ENCODE measurements at places on chromosomes 6 and 20. TPM values are rescaled to one million over a fixed set of nuclear protein-coding genes. Genes with fewer than 3 reads are reported as not detected.

DNA sequence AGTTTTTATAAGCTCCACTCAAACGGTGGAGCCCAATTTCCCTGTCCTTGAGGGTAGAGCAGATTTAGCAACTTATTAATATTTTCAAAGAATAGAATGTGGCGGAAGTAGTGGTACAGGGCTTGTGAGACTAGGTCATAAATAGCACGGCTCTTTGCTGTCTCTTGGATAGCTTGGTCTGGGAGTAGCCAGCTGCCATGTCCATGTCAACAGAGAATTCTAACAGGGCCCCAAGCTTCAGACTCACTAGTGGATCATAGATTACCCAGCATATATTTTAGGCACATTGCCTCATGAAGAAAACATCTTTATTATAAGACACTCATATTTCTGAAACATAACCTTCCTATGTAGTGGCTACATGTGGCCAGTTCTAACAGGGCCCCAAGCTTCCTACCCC, 755.7 kb downstream of the HDGFL1 start:
- no peak for DNase-seq

DNA sequence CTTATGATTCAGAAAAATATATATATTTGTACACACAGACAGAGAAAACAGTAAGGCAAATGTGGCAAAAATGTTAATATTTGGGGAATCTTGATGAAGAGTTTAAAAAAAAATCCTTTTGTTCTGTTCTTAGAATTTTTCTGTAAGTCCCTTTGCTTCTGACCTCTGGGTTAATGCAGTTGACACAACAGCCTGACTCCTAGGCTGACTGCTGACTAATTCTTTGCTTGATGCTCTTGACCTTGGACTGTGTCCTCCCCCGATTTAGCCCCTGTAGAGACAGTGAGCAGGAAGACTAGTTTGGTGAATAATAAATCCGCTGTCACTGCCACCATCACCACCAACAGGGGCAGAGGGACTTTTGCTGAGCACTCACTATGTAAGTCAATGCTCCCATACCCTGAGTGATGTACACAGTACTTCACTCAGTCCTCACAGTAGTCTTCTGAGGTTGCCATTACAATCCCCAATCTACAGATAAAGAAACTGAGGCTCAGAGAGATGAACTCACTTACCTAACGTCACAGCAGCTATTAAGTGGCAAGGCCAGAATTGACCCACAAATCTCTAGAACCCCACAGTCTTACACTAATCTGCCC, 71.7 kb downstream of the SNX5 start:
- DNase-seq: no peak

DNA sequence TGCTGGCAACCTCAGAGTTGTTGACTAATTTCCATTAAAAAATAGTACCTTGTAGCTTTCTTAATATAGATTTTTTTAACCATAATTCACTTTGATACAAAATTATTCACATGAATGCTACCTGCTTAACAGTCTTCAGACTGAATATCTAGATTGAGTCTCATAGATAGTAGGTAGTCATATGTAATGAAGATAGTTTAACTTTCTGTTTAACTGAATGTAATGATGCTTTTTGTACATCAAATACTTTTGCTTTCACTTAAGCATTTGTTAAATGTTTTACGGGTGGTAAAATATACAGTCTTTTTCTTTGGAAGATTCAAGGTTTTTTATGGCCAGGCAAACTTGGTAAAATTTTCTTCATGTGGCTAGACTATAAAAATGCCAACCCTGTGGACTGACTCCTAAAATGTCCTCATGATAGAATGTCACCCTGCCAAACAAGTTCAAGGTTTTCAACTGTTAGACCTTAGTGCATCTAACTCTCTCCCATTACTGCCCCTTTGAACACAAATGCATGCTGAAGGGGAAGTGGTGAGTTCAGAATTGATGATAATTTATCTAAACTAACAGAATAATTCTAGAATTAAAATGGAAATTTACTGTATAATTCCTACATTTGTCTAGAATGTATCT, 16.4 kb downstream of the TBPL1 start:
- no peak for DNase-seq

Gene PARD6B
- 16.1 TPM for polyA plus RNA-seq

Gene PACSIN1
- 0.33 TPM for polyA plus RNA-seq
